Epithelial cell of esophagus (primary cell): ENCODE measurements at places on chromosomes 3 and 15.
A peak's percentile ranks its signal among the peaks of the same experiment; 100 is the strongest.

DNA sequence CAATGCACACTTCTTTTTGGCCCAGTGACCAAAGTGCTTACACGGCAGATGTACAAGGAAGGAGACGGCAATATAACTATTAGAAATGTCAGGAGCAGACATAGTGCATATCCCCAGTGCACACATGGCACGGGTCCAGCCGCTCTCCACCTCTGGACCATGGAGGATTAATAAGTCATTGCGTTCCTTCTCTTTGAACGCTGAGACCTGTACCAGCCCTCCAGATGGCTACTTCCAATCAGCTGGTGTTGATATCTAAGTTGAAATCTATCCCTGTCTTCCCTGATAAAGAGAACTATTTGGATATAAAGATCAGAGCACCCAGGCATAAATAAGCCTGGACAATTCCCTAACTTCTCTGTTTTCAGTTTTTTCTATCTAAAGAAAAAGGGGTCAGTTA, 212.5 kb downstream of the CADPS start:
- no peak for DNase-seq

GRCh38 chr3:108489776-108490175, 20.6 kb downstream of the MYH15 start:
- peak; percentile 53 for DNase-seq

GRCh38 chr15:67183443-67184169, 70.9 kb downstream of the AAGAB start:
- DNase-seq: no peak

GRCh38 chr15:71603379-71603778, 207.0 kb upstream of the NR2E3 start:
- DNase-seq: no peak
